HuH-7.5 (cell line): ENCODE measurements at places on chromosomes 16 and 17.

DNA sequence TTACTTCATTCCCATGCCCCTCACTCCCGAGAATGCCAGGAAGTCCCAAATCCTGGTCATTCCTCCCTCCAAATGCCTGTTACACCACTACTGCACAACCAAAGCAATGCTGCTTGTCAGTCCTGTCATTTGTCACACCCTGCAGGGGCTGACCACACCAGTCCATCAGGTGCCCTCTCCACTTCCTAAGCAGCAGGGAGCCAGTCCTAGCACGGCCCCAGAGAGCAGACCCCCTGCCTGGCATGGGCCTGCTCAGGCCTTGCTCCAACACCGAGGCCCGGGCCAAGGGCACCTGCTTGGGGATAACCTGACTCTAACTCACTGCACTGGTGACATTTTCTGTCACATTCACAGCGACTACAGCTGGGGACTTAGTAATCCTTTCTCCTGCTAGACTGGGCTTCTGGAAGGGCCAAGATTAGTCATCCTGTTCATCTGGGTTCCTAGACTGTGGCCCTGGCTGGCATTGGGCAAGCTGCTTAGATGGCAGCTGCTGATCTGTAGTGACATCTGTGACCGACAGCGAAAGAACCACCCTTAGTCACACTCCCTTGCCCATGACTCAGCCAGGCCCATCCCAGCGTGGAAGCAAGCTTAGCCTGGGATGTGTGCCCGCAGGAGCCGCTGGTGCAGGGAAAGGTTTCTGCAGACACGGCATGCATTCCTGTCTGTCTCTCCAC, 5.4 kb downstream of the ALYREF start:
- no peak for DNase-seq

DNA sequence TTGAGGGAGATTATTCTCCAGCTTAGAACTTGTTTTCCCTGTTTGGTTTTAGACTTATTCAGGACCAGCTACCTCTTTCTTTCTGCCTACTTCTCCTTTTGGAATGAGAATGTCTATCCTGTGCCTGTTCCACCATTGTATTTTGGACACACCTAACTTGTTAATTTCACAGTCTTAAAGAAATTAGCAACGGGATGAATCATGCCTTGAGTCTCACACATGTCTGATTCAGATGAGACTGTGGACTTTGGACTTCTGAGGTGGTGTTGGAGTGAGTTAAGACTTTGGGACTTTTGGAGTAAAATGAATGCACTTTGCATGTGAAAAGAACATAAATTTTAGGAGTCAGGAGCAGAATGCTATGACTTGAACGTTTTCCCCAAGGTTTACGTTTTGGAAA, 581.4 kb downstream of the CDH11 start:
- no peak for DNase-seq

DNA sequence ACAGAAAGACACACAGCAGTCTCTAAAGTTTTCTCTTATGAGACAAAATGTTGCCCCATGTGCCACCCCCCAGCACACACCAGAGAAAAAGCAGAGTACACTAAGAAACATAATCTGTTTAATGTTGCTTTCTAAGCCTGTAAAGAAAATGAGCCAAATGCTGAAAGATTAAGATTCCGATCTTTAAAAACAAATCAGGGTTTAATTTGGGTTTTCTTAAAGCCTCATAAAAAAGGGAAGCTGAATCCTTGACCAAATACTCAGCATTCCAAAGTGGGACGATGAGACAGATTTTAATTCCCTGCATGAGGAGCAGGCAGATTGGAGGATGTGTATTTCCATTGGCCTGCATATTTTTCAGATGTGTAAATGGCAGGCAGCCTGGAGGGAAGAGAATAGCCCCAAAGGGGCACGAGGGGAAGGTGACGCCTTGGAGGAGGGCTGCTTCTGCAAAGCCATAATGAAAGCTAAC, 118.4 kb downstream of the COPRS start:
- no peak for DNase-seq

- DNase-seq = peak; percentile 84
Measured at GRCh38 chr17:63950940-63951907, 19.1 kb upstream of the CD79B start.

- DNase-seq = no peak
Measured at GRCh38 chr17:3635474-3636153, 436 bp downstream of the SHPK start.

DNA sequence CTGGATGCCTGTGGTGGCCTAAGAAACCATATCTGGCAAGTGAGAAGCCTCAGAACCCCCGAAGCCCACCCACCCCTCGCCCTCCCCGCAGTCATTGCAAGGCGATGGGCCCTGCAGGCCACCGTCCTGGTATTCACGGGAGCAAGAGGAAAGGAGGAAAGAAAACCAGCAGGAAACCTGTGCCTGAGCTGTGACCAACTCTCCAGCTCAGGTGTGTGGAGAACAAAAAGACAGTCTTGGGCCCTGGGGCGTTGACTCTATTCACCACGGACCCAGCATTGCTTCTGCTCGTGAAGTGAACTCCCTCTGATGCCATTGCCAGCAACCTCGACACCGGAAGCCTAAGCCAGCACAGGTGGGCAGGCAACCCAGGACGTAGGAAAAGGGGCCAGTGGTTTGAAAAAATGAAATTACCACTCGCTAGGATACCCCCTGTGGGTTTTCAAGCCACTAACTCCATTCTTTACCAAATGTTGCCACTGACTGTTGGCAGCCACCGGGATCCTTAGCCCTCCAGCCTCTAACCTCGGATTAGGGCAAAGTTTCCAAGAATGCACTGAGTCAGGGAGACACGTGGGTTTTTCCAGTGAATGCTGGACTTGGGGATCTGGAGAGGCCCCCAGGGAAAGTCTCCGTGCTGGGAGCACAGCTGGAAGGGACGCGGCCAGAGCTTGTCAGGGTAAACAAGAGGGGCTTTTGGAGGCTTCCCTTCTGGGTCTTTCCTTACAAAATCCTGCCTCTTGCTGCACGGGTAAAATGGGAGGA, 25.1 kb downstream of the FA2H start:
- DNase-seq = no peak

- DNase-seq = no peak
Measured at GRCh38 chr16:78490431-78490830, 391.0 kb downstream of the WWOX start.

DNA sequence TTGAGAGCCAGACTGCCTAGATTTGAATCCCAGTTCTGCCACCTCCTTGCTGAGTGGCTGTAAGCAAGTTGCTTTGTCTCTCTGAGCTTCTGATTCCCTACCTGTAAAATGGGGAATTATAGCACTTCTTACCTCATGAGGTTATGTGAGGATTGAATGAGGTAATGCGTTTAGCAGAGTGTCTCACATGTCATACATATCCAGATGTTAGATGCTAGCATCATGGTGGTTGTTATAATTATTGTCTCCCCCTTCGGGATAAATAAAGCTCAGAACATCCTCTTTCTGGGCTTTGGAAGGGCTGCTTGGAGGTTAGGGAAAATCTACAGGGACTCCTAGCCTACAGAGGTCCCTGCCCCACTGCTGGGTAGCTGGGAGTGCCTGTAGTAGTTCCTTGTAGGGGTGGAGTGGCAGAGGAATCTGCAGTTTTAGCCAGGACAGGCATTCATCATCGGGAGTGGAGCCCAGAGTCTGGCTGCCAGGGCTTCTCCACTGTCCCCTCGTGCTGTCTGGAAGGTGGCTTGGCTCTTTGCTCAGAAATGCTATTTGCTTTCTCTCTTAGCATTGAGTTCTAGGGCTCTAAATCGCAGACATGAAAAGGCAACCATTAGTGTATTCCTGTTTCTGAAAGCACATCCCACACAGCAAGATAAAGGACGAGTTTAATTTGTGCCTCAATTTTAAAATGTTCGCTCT, 137.9 kb upstream of the CACNG3 start:
- DNase-seq = no peak

DNA sequence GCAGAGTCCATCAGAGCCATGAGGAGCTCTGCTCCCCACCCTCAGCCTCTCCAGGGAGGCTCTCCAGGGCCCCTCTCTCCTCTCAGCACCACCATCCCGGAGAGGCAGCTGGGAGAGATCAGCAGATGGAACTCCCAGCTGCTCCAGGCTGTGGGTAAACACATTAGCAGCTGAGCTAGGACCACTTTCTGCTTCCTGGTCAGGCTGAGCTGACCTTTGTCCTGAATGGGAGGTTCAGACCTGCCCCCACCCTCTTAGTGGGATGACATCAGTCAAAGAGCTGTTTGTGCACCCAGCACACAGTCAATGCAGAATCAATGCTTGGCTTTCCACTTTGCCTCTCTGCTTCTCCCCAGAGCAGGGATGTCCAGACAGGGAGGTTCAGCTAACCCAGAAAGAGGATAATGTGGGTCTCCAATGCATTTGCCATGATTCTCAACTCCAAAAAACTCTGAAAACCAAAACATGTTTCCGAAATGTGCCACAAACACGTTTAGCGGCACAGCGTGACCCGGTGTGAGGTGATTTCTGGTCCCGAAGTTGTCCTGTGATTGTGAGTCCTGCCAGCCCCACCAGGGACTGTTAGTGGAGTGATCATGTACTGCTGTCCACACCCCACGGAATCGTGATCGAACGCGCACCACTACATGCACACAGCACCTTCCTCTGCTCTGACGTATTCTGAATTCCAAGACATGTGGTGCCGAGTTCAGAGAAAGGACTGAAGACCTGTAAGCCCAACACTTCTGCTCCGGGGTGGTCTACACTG, 6.7 kb downstream of the GPR142 start:
- peak; percentile 99 for DNase-seq

DNA sequence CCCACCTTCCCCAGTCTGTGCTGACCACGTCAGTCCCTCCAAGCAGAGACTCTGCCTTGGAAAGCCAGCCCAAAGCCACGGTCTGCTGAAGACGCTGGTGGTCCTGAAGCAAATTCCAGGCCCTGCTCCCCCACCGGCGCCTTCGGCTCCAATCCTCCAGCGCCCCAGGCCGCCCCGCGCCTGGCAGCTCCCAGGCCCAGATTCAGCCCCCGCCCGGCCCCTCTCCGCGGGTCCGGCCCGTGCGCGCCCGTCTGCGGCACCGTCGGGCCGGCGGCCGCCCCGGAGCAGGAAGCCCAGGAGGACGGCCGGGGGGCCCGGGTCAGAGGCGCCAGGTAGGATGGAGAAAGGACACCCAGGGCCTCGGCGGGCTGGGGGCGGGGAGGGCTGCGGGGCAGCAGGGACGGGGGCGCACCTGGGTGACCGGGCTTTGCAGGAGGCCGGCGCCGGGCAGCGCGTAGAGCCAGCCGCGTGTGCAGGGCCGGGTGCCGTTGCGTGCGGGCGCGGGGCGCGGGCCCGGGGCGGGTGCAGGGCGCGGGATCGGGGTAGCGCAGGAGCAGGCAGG, 594 bp upstream of the SLC22A31 start:
- peak; percentile 60 for DNase-seq

GRCh38 chr17:17868641-17869522, 32.1 kb upstream of the SREBF1 start:
- no peak for DNase-seq

- no peak for DNase-seq
Measured at GRCh38 chr17:37429453-37429852, 22.8 kb downstream of the TADA2A start.

GRCh38 chr16:22216191-22216831, 10.2 kb downstream of the EEF2K start:
- no peak for DNase-seq

GRCh38 chr16:1580956-1581355, 30.9 kb downstream of the IFT140 start:
- DNase-seq = peak; percentile 62

DNA sequence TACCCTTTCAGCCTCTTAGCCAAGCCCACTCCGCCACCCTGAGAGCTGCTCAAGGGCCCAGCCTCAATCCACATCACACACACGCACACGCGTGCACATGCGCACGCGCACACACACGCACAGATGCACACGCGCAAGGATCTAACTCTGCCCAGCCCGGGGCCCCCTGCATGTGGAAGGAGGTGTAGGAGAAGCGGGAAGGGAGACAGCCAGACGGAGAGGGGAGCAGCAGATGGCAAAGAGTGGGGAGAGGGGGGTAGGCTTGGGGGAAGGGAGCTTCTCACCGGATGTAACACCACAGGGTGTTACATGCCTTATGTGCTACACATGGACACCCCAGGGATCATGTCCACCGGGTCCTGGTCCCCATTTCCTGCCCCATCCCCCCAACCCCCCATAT, 15.3 kb downstream of the DLG4 start:
- DNase-seq = no peak

DNA sequence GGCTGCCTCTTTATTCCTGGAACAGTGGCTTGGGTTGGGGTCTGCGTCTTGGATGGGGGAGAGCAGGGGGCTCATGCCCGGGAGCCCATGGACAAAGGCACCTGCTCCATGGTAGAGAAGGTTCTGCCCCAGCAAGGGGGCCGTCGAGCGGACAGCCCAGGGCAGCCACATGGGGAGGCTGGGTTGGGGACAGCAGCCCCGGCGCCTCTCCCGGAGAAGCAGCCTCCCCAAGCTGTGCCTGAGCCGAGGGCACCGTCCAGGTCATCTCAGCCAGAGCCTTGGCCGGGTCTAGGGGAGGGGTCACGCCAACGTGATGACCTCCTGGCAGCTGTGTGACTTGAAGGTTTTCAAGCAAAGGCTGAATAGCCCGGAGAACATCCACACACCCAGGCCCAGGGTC, 32.9 kb upstream of the GNG13 start:
- no peak for DNase-seq

DNA sequence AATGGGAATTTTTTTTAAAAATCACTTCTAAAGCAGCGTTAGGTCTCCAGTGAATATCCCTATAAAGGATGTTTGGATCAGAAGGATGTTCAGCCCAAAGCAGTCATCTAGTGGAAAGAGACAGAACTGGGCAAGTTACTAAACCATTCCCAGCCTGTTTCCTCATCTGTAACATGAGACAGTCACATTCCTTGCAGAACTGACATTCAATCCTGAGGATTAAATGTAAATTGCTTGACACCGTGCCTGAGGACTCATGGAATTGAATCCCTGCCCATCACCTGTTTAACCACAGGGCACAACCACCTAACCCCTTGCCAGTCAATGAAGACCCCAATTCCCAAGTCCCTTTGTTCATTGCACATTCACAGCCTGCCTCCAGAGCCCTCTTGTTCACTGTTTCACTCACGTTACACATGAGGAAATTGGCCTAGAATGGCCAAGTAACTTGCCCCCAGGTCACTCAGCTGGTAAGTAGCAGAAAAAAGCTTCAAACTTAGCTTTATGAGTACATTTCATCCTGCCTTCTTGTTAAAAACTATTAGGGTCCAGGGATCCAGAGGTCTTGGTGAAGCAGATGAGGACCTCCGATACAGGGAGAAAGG, 1.4 kb downstream of the CMTM2 start:
- no peak for DNase-seq

DNA sequence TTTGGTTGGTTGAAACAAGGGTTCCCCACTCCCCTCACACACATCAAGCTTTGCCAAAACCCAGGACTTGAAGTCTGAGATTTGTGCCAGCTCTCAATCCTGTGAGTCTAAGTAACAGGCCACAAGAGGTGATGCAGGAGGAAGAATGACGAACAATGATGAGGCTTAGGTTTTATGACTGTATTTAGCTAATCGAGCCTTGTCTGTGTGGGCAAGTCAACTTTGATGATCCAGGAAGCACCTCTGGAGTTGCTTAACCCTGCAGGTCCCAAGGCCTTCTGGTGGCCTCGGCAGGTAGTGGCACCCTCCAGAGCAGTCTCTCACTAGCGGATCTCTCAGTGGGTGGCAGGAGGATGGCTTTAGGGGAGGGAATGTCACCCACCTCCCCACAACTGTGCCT, 28.7 kb downstream of the CDK5RAP3 start:
- DNase-seq = no peak
